SK-N-DZ (cell line): ENCODE measurements at places on chromosomes 13 and 19.

- no peak for DNase-seq
Observed at GRCh38 chr19:49261602-49262001, 63.4 kb downstream of the SLC6A16 start.

DNA sequence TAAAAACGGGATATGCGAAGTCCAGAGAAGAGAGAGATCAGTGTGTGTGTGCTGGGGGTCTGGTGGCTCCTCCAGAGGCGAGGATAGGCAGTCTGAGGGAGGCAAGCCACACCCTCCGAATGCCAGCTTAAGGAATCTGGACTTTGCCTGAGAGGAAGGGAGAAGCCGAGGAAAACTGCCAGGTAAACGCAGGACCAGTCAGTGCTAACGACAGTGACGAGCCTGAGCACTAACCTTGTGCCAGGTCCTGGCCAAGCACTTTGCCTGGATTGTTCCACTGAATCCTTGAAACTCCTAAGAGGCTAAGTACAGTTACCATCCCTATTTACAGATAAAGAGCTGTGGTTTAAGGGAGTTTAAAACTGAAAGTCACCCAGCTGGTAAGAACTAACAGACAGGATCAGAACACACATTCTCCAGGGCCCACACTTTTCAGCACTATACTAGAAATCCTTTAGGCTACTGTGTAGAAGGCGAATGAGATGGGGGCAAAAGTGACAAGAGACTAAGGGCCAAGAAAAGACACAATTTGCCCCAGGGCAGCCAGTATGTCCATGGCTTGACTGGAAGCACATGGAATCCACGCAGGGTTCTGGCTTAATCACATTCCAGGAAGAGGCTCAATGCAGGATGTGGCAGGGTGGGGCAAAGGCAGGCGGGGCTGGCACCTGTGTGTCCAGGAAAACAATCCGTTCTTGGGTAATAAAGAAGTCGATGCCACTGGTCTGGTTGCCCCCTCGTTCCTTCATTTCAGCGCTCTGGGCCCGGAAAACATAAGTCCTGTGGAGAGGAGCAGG lies 15.1 kb downstream of the SMG9 start:
- DNase-seq = no peak

- no peak for DNase-seq
Observed at GRCh38 chr13:22168437-22169190, 497.7 kb downstream of the FGF9 start.

DNA sequence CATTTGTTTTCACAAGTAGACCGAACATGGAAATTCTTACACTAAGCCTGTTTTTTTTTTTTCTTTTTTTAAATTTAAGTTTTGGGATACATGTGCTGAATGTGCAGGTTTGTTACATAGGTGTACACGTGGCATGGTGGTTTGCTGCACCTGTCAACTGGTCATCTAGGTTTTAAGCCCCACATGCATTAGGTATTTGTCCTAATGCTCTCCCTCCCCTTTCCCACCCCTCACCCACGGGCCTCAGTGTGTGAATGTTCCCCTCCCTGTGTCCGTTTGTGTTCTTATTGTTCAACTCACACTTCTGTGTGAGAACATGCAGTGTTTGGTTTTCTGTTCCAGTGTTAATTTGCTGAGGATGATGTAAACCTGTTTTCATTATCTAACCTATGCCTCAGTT lies 2.6 kb downstream of the NLRP4 start:
- DNase-seq = no peak

DNA sequence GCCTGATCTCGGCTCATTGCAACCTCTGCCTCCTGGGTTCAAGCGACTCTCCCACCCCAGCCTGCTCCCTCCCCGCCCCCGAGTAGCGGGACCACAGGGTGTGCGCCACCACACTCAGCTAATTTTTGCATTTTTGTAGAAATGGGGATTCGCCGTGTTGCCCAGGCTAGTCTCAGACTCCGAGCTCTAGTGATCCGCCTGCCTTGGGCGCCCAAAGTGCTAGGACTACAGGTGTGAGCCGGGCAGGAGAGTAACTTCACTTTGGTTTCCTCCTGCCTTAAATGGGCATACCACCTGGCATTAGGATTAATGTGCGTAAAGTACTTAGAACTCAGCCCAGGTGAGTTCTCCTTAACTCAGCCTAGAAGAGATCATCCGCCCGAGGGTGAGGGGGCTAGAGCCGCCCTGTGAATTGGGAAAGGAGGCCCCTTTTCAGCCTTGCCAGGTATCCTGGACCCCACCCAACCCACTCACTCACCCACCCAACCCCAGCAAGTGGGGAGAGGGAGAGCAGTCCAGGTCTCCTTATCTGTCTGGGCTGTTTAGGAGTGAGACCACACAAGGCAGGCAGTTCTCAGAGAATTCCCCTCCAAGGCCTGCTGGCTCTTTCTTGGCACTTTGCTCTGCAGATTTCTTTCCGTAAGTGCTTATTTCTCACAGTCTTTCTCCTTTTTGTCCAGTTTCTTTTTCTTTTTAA lies 1.2 kb upstream of the ZFP36 start:
- DNase-seq = no peak

GRCh38 chr19:5182751-5183150 lies 157.9 kb downstream of the PTPRS start:
- no peak for DNase-seq

- no peak for DNase-seq
Observed at GRCh38 chr13:98880677-98881076, 97.2 kb downstream of the DOCK9 start.

DNA sequence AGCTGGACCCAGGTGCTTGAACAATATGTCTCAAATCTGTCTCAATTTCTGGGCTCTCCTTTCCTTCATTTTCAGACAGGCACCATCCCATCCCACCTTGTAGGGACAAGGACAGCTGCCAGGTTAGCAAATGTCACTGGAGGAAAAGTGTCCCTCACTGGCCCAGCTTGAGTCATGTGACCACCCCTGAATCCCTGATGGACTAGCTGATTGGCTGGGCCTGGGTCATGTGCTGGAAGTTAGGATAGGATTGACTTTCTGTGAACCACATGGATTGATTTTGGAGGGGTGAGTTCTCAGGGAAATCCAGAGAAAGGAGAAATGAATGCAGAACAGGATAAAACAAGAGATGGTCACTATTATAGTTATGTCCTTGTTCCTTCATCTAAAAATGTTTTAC lies 28.2 kb upstream of the FXYD3 start:
- DNase-seq = no peak

- peak; percentile 5 for DNase-seq
Observed at GRCh38 chr13:73767747-73768315, 366.4 kb downstream of the KLF12 start.

DNA sequence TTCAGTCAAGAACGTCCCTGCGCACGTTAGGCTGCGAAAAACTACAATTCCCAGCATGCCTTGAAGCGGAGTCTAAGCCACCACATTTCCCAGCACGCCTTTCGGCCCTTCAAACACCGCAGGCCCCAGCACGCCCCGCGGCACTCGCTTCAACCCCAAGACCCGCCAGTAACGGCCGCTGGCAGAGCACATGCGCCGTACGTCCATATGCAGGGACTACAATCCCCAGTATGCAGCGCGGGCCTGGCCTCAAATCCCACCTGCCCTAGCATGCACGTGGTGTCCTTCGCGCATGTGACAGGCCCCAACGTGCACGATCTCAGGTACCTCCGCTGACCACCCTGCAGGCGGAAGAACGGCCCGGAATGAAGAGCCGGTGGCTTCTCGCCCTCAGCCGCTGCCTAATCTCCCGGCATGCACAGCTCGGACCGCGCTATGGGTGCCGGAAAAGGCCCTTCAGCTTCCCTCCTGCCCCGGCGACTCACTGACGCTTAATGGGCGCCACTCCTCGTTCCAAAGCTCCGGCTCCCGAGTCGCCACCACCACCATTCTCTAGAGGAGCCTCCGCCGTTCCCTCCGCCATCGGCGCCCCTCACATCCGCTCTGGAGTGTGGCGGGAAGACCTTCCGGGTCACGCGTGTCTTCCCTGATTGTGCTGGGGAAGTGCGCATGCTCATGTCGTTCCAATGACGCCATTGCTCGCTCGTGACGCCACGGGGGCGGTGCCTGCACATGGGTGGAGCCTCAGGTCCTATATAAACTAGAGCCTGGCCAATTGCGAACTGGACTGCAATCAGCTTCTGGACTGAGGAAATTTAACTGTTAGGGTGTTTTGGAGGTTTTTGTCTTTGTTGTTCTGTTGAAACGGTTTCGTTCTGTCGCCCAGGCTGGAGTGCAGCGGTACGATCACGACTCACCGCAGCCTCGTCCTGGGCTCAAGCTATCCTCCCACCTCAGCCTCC lies at the start of gene DUS3L:
Gene DUS3L, minus strand, starts transcription at position 605 of the 962 bp plus-strand sequence. Its CDS starts 22 bp downstream, at position 583.
- DNase-seq = peak; percentile 98

DNA sequence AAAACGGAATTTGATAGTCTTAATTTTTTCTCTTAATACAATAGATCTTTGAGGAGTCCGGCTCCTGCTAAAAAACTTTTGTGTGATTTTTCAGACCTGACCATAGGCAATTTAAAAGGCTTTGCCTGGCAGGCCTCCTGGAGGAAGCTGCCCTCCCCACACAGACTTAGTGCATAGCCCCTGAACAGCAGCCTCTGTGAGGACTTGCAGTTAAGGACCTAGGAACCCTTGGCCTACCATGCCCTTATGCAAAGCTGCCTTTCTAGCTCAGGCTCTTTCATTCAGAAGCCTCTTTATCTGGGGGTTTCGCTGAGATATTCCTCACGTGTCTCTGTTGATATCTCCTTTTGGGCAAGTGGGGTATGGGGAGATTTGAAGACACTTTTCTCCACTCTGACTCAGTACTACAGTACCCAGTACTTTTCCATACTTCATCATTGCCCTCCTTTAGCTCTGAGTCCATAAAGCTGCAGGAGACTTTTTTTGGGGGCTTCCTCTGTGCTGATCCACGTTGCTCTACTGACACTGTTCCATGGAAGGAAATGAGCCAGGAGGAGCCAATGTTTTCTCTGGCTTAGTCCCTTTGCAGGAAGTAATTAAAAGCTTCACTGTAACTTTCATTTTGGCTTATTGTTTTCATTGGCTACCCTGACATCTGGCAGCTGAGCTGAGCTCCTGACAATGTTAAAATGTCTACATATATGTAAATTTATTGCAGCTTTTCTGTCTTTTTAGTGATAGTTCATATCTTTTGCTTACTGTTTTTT lies 283.1 kb downstream of the TDRD3 start:
- DNase-seq = no peak

- no peak for DNase-seq
Observed at GRCh38 chr19:38221919-38222830, 1.8 kb downstream of the DPF1 start.

DNA sequence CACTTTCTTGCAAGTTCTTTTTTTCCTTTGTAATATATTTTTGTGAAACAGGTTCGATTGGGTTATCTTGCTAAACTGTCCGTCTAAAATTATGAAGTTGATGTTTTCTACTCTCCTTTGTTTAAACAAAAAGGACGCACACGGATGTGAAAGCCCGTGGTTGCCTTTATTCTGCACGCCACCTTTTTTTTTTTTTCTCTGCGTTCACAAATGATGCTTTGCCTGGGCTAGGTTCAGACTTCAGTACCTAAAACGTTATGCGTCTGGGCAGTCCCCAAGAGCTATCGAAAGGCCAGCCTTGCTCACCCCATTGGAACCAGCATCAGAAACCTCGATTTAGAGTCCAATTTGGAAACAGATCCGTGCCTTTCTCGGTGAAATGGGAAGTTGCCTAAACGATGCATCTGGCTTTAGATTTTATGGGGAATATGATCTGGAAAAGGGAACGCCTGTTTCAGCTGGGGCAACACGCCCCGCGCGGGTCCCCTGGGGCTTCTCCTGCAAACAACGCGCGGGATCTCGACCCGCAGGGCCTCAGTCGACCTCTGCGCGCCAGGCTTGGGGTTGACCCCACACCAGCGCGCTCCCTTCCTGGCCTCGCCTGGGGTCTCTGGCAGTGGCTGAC lies 113.9 kb downstream of the KCNRG start:
- no peak for DNase-seq

- no peak for DNase-seq
Observed at GRCh38 chr13:39773833-39774232, 118.4 kb downstream of the COG6 start.

DNA sequence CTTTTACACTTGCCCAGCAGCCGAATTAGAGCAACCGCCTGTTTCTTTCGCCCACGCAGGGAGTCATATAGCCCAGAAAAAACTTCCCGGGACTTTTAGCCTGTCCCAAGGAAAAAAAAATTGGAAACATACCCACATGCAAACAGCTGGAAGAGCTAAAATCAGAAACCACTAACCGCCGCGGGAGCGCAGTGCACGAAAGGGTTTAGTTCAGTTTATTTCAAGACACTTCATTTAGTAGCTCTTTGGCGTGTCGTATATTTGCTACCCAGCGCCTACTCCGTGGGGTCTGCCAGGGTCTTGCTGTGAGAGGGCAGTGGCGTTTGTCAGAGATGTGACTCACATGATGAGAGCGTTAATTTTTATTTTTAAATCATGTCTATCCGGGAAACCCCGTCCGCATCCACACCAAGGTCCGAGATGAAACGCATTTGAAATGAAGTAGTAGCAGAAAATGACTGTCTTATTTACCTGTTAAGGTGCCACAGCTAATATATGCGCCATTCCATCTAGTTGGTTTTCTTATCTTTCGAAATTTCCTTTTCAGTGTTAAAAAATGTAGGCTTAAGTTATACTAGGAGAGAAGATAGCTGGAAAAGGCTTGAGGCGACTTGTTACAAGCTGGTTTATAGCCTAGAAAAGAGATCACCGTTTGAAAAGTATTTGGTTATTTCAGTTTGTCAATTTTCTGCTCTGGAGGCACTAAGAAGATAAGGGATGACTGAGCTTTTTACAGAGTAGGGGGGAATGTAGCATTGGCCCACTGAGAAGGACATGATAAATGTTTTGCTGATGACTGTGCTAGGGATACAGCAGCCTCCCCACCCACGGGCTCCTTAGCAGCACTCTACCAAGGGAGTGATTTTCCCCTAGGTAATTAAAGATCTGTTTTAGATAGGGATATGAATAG lies 1.7 kb downstream of the KLF5 start:
- no peak for DNase-seq

- no peak for DNase-seq
Observed at GRCh38 chr19:40803857-40804782, 5.1 kb downstream of the EGLN2 start.

- no peak for DNase-seq
Observed at GRCh38 chr19:29934781-29935180, 7.3 kb upstream of the URI1 start.

DNA sequence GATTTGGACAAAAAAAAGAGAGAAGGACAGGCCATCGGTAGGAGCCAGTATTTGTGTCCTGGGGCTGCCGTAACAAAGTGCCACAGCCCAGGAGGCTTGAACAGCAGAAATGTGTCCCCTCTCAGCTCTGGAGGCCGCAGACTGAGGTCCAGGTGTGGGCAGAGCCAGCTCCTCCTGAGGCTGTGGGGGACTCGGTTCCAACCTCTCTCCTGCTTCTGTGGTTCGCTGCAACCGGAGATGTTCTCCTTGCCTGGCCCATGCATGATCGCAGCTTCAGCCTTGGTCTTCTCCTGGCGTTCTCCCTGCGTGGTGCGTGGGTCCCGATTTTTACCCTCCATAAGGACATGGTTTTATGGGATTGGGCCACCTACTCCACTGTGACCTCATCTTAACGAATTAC lies 85.9 kb upstream of the SOX1 start:
- DNase-seq = no peak
